ENCODE measurements at places on chromosomes 3 and 15. TPM values are rescaled to one million over a fixed set of nuclear protein-coding genes. Genes with fewer than 3 reads are reported as not detected.

DNA sequence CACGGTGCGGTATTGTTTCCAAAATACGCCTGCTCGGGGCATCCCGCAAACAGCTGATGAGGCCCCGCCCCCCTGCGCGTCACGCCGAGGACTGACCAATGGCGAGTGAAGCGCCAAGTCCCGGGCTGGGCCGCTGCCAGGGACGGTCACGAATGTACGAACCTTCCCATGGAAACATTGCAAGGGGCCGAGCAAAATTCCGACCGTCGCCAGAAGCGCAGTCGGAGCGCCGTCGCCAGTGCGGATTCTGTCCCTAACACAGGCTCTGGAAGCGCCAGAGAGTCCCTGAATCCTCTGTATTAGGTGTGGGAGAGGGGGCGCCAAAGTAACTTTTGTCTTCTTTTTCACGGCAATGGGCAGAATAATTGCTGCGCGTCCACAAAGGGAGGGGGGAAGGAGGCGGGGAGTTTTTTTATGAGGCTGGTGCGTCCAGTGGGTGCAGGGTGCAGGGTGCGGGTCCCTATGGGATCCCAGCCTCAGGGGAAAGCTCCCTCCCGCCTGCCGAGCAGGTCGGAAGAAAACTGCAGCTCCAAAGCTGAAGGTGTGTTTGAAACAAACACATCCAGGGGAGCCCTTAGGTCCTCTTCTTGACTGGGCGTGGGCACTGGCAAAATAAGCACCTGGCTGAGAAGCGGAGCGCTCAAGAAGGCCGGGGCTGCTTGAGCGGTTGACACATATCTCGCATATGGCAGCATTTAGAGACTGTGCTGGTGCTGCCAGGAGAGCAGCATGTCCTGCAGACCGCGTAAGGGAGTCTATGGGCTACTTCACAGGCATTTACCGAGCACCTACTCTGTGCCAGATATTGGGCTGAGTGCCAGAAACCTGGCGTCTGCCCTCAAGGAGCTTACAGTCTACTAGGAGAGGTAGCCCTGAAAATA, at the start of gene BMF:
Gene BMF, minus strand, starts transcription at position 25 of the 881 bp plus-strand sequence. CDS start 2,793 bp downstream, outside the sequence.
- DNase-seq = peak; percentile 99

- no peak for DNase-seq
Measured at GRCh38 chr3:159904455-159904854, 84.2 kb upstream of the IL12A start.

- peak; percentile 39 for DNase-seq
Measured at GRCh38 chr3:63228677-63229076, 49.4 kb upstream of the SYNPR start.

DNA sequence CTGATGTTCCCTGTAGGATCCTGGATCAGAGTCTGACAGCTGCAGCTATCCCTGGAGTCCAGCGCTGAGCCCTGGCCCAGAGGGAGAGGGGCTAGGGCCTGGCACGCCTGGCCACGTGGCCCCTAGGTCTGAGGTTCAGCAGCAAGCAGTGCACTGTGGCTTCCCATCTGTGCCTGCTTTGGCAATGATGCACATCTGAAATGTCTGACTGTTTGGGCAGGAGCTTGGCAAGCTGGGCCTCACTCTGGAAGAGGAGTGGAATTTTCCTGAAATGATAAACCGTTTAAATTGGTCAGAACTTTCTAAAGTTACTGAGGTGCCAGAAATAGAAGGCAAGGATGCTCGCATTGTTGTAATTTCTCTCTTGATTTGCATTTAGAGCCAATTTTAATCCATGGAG, 48.8 kb upstream of the MRPS22 start:
- DNase-seq = no peak

DNA sequence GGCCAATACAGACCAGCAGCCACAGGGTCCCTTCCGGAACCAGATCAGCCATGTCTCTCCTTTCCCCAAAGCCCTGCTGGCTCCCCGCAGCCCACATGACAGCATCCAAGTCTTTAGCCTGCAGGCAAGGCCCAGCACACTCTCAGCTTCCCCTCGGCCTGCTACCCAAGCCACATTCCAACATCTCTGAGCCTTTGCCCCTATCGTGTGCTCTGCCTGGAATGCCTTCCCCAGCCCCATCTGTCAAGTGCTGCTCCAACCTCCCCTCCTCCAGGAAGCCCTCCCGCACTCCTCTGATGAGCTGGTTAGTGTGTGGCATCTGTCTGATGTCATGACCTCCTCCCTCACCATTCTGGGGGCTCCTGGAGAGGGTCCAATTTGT, 8.5 kb downstream of the PLXND1 start:
- peak; percentile 59 for DNase-seq

GRCh38 chr3:108343491-108343890, 47.1 kb downstream of the HHLA2 start:
- DNase-seq = no peak

- DNase-seq = peak; percentile 99
Measured at GRCh38 chr3:195154793-195155535, 116.0 kb downstream of the XXYLT1 start.

GRCh38 chr3:148937467-148938255, 53.7 kb upstream of the GYG1 start:
- DNase-seq = no peak

GRCh38 chr3:35448681-35449080, 190.6 kb upstream of the ARPP21 start:
- DNase-seq = no peak

GRCh38 chr3:114143817-114144216, 35.0 kb downstream of the DRD3 start:
- DNase-seq = no peak

- DNase-seq = no peak
Measured at GRCh38 chr15:66598095-66598815, 32.5 kb upstream of the LCTL start.

GRCh38 chr3:144167634-144168033, 196.0 kb downstream of the DIPK2A start:
- no peak for DNase-seq

DNA sequence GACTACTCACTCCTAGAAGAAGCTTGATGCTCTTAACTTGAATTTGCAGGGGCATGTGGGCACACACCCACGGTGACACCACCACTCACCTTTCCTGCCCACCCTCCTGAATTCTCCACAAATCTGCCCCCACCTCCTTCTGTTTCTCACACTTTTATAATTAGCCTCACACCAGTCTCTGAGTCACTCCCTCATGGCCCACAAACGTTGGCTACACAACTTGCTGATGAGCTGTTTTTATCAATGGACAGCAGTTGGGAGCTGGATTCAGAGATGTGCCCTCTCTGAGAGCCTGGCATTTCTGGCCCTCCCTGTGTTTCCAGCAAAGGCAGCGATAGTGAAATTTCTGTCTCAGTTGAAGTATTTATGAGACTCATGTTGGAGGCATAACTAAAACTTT, 1.3 kb downstream of the COLQ start:
- DNase-seq = no peak

GRCh38 chr3:119292666-119293065, 1.5 kb upstream of the ARHGAP31 start:
- DNase-seq = no peak

GRCh38 chr3:102037209-102037608, 187.9 kb downstream of the NFKBIZ start:
- DNase-seq = no peak

GRCh38 chr3:37217098-37217849, 42.9 kb upstream of the LRRFIP2 start:
- no peak for DNase-seq

DNA sequence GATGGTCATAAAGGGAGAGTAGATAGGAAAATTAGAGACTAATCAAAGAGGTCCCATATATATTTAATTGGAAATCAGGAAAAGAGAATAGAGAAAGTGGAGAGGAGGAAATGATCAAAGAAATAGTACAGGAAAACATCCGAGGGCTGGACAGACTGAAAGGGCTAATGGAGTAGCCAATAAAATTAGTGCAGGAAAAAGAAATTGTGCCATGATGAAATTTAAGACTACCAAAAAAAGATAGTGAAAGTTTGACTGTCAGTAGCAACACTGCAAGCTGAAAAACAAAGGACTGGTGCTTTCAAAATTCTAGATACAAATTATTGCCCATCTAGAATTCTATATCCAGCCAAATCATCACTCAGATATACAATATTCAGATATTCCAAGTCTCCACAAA, 36.3 kb downstream of the SLC27A2 start:
- DNase-seq = no peak

GRCh38 chr15:74242441-74243185, 6.5 kb downstream of the CCDC33 start:
- DNase-seq = no peak

DNA sequence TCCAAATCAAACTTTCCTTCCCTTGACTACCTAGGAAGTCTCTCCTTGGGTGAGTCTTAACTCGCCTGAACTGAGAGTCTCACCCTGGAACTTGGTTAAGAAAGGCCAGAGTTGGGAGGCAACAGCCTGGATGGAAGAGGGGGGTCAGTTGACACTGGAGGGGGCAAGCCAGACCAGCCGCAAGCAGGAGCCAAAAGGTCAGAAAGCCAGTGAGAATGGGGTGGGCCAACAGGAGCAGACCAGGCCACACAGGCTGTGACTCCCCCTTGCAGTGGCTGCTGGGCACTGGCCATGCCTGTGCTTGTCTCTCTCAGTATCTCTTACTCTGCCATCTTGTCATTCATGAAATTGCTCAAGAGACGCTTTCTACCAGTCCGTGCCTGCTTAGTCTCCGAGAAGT, 32.9 kb downstream of the CRTC3 start:
- no peak for DNase-seq

DNA sequence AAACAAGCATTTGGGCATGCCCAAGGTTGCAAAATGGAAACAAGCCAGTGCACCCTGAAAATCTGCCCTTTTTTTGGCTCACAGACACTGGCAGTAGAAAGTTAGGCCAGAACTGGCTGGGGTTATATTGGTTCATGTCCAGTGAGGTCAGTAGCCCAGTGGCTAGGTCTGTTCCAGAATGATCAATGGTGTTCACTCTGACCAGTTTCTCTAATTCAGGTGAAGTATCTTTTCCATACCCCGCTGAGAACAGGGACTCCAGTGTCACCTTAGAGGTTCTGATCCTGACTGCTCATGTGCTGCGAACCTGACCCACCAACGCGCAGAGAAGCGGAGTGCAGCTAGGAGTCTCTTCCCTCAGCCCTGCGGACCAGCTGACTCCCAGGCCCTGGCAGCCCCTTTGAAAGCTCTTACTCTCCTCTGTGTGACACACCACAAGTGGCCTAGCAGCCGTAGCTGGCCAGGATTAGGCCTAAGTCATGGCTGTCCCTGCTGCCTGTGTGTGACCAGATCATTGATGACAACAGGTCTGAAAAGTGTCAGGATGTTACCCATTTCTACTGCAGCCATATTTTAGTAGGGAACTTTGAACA, 123.5 kb downstream of the GHSR start:
- no peak for DNase-seq

DNA sequence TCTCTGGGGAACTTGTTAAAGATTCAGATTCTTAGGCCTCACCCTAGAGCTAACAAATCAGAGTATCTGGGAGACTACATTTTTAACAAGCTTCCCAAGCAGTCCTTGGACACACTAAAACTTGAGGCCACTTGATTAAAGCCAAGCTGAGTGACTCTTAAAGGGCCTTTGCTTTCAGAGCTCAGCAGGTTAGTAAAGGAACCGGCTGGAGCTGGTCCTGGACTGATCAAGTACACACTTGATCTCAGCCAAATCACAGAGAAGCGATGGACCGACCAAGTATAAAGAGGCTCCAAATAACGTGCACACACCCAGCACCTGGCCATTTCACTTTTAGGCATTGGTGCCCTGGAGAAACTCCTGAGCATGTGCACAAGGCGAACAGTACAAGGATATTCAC, 12.9 kb upstream of the TM6SF1 start:
- DNase-seq = no peak

DNA sequence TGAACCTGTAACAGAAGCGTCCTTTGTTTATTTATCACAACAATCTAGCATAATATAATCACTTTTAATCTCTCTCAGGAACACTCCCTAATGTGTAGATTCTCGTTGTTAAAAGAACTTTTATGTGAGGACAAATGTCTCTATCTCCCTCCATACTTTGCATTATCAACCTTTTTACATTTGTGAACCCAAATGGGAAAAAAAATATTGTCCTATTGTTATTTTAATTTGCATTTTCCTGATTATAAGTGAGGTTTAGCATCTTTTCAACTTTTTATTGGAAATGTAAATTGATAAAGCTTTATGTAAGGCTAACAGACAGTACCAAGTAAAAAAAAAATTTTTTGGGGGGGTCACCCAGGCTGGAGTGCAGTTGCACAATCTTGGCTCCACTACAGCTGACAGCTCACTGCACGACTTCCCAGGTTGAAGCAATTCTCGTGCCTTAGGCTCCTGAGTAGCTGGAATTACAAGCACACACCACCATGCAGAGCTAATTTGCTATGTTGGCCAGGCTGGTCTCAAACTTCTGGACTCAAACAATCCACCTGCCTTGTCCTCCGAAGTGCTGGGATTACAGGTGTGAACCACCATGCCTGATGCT, 33.0 kb upstream of the DENND4A start:
- no peak for DNase-seq

DNA sequence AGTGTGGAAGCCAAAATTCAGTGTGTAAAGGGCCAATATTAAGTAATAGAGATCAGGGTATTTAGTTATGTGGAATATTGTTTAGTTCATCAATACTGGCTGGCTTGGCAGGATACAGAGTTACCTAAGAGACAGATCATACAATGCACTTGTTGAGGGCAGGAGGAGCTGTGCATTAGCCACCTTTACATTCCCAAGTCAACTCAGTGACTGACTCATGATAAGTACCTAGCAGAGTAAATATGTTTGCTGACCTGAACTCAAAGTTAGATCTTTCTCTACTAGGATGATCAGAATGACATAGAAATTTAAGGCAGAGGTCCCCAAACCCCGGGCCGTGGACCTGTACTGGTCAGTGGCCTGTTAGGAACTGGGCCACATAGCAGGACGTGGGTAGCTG, 3.5 kb upstream of the ABHD17C start:
- DNase-seq = no peak

GRCh38 chr3:9201266-9201665, 48.2 kb downstream of the SRGAP3 start:
- DNase-seq = no peak

Gene AADACL2
- not detected for total RNA-seq

Gene FHIT
- not detected for total RNA-seq

Gene PRSS50
- not detected for total RNA-seq

Gene CPNE9
- total RNA-seq = not detected

Gene EXD1
- total RNA-seq = not detected

Gene FGF7
- total RNA-seq = not detected

Gene TRIP4
- total RNA-seq = 11.4 TPM

Gene KCNMB3
- total RNA-seq = 0.77 TPM

Gene DLL4
- not detected for total RNA-seq

Gene PCOLCE2
- 13.8 TPM for total RNA-seq

Gene C3orf20
- not detected for total RNA-seq

Gene TTLL13
- total RNA-seq = 0.06 TPM

Gene GREM1
- 35.3 TPM for total RNA-seq

Gene SPESP1
- total RNA-seq = not detected
